ENCODE measurements at places on chromosomes 5 and 9.

GRCh38 chr5:173001229-173001841, 17.8 kb downstream of the ATP6V0E1 start:
- no peak for DNase-seq

DNA sequence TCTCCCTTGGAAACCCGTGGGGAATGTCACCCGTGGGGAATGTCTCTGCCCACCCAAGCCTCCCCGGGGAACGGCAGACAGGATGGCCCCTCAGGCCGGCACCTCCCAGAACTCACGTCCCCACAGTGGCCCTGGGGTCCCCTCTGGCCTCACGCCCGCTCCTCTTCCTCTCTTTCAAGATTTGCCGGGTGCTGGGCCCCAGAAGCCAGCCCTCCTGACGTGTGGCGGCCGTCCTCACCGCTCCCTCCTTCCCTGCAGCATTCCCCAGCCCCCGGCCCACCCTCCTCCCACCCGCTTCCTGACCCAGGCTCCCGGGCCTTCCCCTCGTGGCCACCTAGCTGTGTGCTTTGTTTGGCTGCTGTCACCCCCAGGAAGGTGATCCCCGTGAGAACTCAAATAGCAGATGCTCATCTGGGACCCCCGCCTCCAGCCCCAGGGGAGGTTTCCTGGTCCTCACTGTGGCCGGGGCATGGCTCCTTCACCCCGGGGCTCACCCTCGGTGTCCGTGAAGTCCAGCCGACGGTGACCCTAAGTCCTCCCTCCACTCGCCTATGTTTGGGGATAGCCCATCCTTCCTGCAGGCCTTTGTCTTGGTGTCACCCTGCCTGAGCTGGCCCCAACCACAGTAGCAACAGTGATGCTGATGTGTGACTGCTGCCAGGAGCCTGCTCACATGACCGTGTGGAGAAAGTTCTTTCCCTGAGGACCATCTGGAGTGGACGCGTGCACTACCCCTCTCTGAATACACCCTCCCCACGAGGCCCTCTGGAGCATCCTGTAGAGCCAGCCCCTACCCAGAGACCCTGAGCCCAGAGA, 163.3 kb upstream of the IER5L start:
- DNase-seq = no peak

DNA sequence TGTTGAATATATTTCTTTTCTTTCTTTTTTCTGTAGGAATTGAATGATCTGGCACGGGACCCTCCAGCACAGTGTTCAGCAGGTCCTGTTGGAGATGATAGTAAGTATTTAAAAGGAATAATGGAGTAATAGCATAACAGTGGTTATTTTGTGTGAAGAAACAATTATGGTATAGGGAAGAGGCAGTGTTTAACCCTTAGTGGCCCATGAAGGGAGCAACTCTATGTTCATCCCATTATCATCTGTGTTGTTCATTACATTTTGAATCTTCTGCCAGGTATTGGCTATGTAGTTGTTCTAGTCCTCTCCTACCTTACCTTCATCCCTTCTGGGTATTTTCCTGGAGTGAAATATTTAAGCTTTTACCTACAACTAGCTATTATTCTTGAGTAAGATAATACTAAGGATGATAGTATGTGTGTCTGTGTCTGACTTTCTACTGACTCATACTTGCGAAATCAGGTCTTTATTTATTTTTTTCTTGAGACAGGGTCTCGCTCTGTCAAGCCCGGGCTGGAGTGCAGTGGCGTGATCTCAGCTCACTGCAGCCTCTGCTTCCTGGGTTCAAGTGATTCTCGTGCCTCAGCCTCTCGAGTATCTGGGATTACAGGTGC, 39.3 kb downstream of the UBE2D2 start:
- DNase-seq = no peak

DNA sequence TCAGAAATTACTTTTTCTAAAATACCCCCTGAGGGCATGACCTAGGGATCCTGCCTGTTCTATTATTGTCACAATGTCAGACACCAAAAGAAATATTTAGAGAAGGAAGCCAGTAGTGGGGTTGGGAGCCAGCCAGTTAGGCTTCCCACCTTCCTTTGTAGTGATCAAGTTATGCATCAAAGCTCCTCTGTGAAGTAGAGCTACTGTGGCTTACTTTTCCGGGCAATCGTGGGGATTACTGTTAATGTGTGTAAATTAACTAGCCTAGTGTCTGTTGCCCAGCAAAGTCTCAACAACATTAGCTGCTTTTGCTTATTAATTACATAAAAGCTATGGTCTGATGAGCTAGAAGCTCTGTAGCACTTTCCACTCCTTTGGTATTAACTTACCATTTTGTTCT, 109.0 kb upstream of the PCAT7 start:
- no peak for DNase-seq

- no peak for DNase-seq
Measured at GRCh38 chr9:89462817-89463683, 34.9 kb downstream of the SEMA4D start.

GRCh38 chr9:101677861-101678260, 60.6 kb downstream of the GRIN3A start:
- no peak for DNase-seq
